ENCODE measurements at places on chromosomes 4 and X.

DNA sequence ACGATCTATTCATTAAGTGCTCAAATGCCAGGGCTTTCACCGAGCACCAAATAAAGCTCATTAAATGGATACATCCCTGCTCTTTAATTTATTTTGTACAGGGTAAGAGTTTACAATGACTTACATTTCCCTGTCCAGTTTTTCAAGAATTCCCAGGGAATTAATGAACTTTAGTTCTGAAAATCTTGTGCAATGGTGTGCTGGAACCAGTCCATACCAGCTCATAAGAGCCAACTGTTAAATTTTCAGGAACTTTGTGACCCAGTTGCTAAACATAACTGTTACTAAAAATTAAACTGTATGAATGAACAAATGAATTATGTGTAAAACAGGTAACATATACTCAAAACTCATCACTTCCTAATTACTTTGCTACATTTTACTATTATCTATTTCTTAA lies 191.7 kb upstream of the RASGEF1B start:
- no peak overlapping the region for H3K27ac ChIP-seq
- H3K4me3 ChIP-seq = no peak overlapping the region
- DNase-seq = no peak

DNA sequence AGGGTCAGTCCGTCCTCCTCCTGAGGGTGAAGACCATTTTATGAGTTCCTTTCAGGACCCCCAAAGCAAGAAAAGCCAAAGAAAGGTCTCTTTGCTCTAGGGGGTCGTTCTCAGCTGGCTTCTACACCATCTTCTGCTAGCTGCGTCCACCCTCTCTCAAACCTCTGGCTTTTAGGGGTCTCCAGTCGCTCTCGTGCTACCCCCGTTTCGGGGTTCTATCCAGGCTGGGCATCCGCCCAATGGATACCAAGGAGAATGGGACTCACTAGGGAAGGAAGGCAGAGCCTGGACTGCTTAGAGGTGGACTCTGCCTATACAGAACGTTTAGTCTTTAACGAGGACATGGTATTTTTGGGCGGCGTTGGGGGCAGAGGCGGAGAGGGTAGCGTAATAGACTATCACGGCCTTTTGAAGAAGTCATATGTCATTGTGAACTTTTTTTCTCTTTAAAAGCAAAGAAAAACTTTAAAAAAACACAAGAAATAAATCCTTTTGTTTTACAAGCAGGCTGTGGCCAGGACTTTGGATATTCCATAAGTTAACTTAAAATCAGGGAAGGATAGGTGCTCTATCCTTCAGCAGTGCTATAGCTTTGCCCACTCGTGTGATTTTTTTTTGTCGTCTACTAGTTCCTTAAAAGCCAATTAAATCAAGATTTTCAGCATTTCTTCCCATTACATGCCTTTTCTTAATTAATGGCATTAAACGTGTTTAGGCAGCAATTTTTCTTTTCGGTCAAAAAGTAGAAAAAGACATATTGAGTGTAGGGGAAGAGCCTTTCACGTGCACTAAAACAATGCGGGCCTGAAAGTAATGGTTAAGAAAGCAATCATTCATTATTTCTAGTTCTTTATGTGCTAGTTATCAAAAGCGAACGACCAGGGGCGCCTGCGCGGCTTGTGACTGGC lies 7.2 kb upstream of the PITX2 start:
- no peak for DNase-seq
- H3K36me3 ChIP-seq = no peaks in the 10 kb centered on the region
- no peak overlapping the region for H3K4me3 ChIP-seq
- H3K27me3 ChIP-seq = peaks cover 72% of the 10 kb centered on the region
- no peak overlapping the region for H3K27ac ChIP-seq

- no peak for DNase-seq
- H3K27ac ChIP-seq = no peak overlapping the region
- H3K27me3 ChIP-seq = no peaks in the 10 kb centered on the region
- no peak overlapping the region for H3K4me3 ChIP-seq
- H3K4me1 ChIP-seq = no peaks in the 10 kb centered on the region
Observed at GRCh38 chr4:36904823-36905222, 339.7 kb upstream of the NWD2 start.

DNA sequence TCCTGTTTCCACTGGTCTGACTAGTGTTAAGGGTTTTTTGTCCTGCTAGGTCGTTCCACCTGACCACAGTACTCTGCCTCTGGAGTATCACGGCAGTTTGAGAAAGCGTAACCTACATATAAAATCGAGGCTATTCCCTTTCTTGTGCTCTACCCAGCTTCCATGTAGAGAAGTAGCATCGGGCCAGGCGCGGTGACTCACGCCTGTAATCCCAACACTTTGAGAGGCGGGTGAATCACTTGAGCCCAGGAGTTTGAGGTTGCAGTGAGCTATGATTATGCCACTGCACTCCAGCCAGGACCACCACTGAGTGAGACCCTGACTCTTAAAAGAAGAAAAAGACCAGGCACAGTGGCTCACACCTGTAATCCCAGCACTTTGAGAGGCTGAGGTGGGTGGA lies 7.5 kb downstream of the PPEF1 start:
- no peak overlapping the region for H3K4me3 ChIP-seq
- H3K27me3 ChIP-seq = no peaks in the 10 kb centered on the region
- DNase-seq = no peak
- no peaks in the 10 kb centered on the region for H3K4me1 ChIP-seq

DNA sequence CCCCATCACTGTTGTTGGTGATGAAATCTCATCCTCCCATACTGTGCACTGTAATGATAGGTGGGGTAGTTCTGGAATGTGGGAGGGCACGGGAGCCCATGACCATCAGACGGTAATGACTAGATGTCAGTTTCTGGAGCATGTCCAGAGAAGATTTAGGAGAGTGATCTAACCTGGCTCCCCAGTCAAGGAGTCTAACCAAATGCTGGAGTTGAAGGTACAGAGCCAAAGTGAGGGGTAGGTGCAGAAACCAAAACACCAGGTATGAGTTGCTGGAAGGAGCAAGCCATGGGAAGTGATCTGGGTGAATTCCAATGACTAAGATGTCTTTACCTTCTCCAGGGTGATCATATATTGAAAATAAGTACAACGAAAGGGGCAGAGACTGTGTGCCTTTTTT lies 296.9 kb downstream of the INPP4B start:
- H3K4me3 ChIP-seq = no peak overlapping the region
- H3K4me1 ChIP-seq = no peaks in the 10 kb centered on the region
- DNase-seq = no peak

DNA sequence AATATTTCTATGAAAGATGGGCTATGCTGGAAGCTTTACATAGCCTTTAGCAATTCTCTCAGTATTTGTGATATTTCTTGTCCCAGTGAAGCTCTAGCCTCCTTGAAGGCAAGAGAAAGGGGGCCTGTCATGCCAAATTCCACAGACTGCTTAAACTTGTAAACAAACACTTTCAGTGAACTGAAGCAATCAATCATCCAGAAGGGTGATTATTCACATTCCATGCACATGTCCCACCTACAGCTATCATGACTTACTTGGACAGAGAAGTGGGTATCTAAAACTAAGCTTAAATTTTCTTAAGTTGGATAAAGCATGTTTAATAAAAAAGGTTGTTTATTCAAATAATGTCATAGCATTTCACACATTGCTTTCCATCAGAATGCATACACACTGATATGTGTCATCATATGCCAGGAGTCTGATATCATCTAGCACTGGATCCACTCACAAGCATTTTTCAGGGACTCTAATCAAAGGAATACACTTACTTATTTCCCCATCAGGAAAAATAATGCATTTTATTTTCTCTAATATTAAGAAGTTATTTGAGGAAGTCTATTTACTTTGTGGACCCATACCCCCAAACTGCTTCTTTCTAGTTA lies 1.2 kb upstream of the FSTL5 start:
- H3K27me3 ChIP-seq = no peaks in the 10 kb centered on the region
- no peak overlapping the region for H3K4me3 ChIP-seq
- no peaks in the 10 kb centered on the region for H3K36me3 ChIP-seq
- no peak for DNase-seq
- H3K27ac ChIP-seq = no peak overlapping the region

GRCh38 chr4:77449171-77449570 lies 156.4 kb upstream of the CXCL13 start:
- no peak overlapping the region for H3K27ac ChIP-seq
- H3K4me1 ChIP-seq = no peaks in the 10 kb centered on the region
- no peaks in the 10 kb centered on the region for H3K27me3 ChIP-seq
- DNase-seq = no peak
- no peaks in the 10 kb centered on the region for H3K36me3 ChIP-seq

Measured in HepG2 (cell line).